ENCODE measurements at places on chromosomes 4 and X.

DNA sequence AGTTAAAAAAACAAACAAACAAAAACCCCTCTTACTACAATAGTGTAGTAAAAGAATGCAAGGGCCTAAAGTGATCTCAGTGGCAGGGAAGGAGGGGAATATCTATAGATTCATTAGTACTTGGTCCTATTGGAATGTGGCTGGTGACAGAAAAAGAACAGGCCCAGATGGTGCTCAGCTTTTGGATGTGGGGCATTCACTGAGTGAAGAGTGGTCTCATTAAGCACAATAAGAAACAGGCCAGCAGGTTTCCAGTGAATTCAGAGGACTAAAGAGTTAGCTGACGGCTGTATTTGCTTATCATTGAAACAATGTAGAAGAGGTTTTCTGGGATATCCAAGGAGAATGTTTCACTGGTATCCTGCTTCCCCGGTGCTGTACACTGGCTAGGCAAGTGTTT lies 243.8 kb upstream of the HHIP start:
- no peak for DNase-seq

GRCh38 chr4:3240936-3241522 lies 7.9 kb upstream of the MSANTD1 start:
- no peak for DNase-seq

- no peak for DNase-seq
Observed at GRCh38 chr4:158053086-158053485, 119.7 kb downstream of the GASK1B start.

GRCh38 chr4:142631836-142632235 lies 214.3 kb downstream of the INPP4B start:
- DNase-seq, result no peak

GRCh38 chr4:99998062-99998867 lies 48.2 kb upstream of the H2AZ1 start:
- peak; percentile 59 for DNase-seq

- no peak for DNase-seq
Observed at GRCh38 chr4:52250154-52250553, 199.1 kb downstream of the SPATA18 start.

DNA sequence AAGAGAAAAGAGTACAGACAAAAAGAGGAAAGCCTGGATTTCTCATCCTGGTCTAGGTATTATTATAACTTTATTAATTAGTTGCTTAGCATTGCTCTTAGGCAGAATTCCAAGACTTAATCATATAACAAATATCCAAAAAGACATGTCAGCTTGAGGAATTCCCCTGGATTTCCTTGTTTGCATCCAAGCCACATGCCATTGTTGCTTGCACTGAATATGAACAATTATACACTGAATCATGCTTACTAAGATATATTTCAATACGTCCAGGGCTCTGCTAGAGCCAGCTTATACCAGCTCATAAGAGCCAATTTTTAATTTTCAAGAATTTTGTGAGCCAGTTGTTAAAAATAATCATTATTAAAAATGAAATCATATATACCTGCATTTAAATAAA lies 5.5 kb upstream of the TLR10 start:
- DNase-seq, result peak; percentile 60

DNA sequence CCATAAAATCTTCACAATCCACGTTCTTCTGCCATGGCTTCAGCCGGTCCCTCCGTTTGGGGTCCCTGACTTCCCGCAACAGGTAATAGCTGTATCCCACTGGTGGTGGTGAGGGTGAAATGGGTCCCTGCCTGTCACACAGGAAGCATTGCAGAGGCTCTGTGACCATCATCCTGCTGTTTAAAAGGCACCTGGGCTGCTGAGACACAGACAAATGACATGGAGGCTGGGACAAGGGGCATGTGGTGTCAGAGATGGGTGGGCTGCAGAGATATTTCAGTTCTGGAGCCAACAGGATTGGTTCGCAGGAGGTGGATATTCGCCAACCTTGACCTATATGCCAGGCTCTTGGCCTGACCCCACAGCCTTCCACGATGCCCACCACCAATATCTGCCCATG lies 82.1 kb downstream of the JAKMIP1 start:
- DNase-seq, result no peak

GRCh38 chrX:25112156-25112555 lies 96.4 kb upstream of the ARX start:
- no peak for DNase-seq

- DNase-seq, result no peak
Observed at GRCh38 chrX:31287861-31288260, 216.0 kb upstream of the FTHL17 start.

DNA sequence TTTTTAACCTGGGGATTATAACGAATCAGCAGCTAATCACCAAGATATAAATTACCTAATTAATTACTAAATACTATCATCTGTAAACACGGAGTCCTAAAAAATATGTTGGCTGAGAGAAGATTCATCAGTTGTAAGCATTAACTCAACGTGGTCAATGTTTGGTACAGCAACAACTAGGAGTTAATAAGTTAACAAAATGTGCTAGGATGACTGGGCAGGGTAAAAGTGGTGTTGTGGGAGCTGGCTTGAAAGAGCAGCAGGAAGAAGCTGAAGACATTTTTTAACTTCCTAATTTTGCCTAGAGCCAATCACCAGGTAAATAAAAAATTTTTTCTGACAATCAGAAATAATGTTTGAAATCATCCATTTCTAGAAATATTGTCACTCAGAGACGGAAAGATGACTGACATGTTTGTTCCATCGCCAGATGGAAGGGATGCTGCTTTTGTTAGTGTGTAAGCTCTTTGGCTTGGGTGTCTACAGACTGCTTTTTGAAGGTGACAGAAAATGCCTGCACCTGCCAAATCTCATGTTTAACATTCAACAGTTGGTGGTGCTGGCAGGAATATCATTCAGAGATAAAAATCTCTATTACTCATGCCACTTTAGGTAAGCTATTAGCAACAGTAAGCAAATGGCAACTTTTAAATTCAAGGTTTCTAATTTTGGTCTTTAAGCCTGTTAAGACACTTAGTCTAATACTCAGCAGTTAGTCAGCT lies 1126.9 kb downstream of the STPG2 start:
- peak; percentile 7 for DNase-seq

- DNase-seq, result no peak
Observed at GRCh38 chr4:80197601-80198440, 518 bp downstream of the PRDM8 start.

DNA sequence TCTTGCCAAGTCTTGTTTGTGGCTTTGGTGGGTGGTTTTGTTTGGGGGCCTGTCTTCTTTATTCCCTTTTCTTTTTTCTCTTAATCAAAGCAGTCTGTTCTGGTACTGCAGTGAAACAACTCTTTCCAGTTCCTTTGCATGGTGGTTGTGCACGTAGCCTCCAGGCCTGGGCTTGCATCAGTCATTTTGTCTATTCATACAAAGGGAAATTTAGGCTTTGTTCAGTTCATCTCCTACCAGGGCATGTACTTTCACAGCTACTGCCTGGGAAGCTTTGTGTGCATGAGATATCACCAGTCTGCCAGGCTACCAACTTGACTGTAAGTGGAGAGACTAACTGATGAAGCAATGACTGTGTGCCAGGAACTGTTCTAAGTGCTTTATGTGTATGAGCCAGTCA lies 8.5 kb downstream of the TRIM2 start:
- no peak for DNase-seq

DNA sequence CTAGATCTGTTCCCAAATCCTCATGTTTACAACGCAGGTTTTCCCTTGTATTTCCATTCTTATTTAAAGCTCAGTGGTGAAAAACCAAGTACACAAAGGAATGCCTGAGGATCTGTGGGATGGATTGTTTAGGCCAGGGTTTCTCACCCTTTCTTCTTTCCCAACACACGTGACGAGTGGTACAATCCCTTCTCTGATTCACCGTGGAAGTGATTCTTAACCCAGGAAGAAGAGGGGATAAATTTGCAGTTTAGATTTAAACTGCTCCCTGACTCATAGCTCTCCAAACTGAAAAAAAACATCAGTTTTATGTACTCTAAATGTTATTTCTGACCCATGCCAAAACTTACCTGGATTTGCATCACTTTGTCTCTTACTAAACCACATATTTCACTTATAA lies 17.0 kb downstream of the PAQR3 start:
- no peak for DNase-seq

DNA sequence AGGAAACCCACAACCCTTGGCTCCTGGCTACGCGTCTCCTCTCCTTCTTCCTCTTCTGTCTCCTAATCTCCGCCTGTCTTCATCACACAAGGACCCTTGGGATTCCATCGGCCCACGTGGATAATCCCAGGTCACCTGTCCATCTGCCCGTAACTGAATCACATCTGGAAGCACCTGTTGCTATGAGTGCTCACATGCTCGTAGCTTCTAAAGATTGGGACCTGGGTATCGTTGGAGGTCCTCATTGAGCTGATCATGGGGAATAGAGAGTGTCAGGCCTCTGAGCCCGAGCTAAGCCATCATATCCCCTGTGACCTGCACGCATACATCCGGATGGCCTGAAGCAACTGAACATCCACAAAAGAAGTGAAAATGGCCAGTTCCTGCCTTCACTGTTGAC lies 175.4 kb downstream of the SHOX start:
- DNase-seq, result no peak

DNA sequence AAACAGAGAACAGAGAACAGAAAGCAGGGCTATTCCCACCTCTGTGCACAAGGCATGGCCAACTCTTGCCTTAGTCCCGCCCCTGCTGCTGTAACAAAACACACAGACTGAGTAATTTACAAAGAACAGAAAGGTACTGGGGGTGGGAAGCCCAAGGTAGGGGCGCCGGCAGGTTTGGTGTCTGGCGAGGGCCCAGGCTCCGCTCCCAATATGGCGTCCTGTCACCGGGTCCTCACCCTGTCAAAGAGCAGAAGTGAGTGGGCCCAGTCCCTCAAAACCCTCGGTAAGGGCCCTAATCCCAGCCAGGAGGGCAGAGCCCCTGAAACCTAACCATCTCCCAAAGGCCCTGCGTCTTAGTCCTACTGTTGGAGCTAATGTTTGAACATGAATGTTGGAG lies 71.0 kb downstream of the FAM53A start:
- no peak for DNase-seq
